AML-193 (cell line): ENCODE measurements at places on chromosomes 4 and X.

- no peak for DNase-seq
These were observed 190.3 kb upstream of the PSAPL1 start for GRCh38 chr4:7625071-7625470.

GRCh38 chr4:27638163-27638915 lies 777.7 kb downstream of the STIM2 start:
- no peak for DNase-seq

GRCh38 chr4:158667651-158668198 lies 4.0 kb downstream of the C4orf46 start:
- DNase-seq = peak; percentile 72

DNA sequence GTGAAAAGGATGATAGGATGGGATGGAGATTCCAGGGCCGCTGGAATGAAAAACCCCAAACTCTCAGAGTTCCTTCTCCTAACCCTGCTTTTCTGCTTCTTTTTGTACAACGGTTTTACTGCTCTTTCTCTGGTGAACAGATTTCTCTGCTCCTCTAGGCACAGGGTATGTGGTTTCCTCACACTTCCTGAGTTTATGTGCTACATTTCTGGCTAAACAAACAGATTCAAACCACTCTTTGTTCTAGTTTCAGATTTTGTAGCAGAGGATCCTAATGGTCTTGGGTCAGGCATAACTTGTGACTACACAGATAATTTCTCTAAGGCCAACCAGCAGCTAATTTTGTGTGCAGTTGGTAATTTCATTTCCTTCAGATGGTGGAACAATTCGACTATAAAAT lies 52.6 kb downstream of the OSTC start:
- no peak for DNase-seq

- DNase-seq = no peak
These were observed 50.2 kb upstream of the FAM9A start for GRCh38 chrX:8851231-8851886.

DNA sequence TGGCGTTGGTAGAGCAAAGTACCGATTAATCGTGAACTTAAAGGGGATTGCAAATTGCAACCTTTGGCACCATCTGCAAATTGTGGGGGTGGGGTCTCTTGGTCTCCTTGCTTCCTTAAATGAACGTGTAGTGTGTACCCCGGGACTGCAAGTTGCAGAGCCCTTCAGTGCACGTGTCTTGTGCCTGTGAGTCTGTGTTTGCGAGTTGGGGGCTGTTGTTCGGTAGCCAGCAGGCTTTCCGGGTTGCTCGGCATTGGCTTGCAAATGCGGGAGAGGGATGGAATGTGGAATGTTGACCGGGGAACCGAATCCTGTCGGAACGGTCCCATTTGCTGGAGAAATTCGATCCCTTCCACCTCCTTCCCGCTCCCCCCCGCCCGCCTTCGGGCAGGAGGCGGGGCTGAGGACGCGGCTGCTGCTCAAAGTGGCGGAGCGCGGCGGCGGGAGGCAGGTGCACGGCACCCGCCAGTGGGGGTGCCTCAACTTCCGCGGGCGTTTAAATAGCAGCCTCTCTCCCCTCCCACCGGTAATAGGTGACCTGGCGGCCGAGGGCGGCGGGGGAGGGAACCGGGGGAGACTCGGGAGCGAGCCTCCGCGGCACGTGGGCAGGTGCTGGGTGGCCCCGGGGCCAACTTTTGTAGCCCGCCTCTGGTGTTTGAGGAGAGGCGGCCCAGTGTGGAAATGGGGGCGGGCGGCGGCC lies 1.5 kb downstream of the JADE1 start:
- DNase-seq = peak; percentile 63

DNA sequence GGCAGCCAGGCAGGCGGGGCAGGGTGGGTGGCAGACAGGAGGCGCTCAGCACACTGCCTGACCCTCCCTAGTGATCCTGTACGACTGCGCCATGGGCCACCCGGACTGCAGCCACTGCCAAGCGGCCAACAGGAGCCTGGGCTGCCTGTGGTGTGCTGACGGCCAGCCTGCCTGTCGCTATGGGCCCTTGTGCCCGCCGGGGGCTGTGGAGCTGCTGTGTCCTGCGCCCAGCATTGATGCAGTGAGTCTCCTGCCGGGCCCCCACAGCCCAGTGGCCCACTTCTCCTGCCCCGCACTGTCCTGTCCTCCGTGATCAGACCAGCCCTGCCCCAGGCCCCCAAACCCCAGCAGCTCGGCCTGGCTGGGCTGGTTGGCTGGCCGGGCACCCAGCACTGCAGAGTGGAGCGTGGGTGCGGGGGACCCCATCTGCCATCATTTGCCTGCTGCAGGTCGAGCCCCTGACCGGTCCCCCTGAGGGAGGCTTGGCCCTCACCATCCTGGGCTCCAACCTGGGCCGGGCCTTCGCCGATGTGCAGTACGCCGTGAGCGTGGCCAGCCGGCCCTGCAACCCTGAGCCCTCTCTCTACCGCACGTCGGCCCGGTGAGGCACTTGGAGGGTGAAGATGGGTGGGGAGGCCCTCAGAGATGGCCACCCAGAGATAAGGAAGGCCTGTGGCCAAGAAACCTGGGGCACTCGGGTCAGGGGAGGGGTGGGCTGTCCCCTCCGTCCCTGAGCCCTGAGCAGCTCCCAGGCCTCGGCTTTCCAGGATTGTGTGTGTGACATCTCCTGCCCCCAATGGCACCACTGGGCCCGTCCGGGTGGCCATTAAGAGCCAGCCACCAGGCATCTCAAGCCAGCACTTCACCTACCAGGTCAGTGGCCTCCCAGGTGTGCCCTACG lies 7.6 kb downstream of the PLXNB3 start:
- DNase-seq = no peak

DNA sequence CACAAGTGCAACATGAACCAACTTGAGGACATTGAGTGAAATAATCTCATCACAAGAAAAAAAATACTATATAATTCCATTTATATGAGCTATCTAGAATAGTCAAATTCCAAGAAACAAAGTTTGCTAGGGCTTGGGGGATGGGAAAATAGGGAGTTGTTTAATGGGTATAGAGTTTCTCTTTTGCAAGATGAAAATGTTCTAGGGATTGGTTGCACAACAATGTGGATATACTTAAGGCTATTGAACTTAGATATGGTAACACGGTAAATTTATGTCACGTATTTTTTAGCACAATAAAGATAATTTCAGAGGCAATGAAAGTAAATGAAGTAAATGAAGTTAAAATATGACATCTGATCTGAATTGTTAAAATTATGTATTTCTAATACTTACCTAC lies 7.9 kb downstream of the MFSD8 start:
- no peak for DNase-seq

DNA sequence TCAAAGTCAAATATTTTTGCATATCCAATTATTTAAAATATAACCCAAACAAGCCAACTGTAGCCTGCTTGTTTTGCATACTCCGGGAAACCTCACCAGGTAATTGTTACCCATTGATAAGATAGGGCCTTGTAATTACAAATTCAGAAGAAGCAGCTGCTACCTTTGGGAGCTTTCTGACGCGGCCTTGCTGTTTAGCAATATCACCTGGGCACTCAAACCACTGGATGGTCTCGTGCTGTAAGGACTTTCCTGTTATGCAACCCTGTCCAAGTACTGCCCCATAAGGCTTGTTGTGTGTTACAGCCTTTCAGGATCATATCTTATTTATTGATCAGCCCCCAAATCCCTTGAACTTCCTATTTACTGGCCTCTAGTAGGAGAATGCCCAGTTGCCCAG lies 52.1 kb downstream of the HS3ST1 start:
- DNase-seq = no peak

DNA sequence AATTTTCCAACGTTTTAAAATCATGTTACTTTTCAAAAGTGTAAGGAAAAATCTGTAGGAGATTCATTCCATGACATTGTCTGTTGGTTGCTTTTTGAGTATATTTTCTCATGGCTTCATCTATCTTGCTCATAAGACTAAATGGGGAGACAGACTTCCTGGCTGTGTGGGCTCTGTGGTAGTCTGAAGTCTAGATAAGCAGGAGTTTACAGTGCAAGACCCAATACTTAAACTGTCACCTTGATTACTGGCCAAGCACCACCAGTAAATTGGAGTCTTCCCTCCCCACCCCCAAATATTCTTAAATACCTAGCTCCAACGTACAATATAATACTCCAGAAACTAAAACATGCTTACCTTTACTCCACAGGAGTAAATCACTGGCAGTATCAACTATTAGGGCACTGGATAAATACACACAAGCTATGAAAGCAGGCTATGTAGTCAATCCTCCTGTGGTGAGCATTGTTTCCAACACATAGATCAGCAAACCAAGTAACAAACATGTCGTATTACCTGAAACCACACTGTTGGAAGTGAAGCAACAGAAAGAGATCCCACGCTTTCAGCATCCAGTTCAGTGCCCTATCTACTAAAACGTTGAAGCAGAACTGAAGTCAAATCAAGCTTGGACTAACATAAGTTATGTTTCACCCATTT lies 6.2 kb downstream of the HNRNPD start:
- no peak for DNase-seq

GRCh38 chrX:72396117-72396516 lies 90.4 kb upstream of the CITED1 start:
- DNase-seq = no peak

- no peak for DNase-seq
These were observed 63.4 kb downstream of the NUDT10 start for GRCh38 chrX:51395810-51396728.

DNA sequence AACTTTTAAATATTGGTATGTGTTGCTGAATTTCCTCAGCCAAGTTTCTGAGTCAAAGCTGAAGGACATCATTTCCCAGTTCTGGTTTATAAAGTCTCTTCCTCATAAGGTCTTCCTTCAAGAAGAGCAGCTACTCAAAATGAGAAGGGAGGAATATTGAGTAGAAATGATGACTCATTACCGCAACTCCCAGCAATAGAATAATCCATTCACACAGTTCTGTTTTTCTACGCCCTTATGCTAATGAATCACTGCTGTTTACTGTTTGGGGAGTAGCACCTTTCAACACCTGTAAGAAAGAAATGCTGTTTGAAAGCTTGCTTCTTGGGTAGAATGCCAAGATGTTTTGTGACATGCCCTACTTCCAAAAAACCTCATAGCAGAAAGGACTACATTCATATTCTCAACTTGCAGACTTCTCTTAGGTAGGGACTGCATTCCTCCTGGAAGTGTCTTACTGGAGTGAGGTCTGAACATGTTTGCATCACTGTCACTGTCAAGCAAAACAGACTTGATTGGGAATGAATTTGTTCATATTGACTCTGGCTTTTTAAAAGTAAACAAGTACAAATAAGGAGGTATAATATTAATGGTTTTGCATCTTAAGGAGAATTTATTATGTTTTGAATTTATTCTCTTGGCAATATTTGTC lies 147.2 kb upstream of the BANK1 start:
- DNase-seq = no peak

DNA sequence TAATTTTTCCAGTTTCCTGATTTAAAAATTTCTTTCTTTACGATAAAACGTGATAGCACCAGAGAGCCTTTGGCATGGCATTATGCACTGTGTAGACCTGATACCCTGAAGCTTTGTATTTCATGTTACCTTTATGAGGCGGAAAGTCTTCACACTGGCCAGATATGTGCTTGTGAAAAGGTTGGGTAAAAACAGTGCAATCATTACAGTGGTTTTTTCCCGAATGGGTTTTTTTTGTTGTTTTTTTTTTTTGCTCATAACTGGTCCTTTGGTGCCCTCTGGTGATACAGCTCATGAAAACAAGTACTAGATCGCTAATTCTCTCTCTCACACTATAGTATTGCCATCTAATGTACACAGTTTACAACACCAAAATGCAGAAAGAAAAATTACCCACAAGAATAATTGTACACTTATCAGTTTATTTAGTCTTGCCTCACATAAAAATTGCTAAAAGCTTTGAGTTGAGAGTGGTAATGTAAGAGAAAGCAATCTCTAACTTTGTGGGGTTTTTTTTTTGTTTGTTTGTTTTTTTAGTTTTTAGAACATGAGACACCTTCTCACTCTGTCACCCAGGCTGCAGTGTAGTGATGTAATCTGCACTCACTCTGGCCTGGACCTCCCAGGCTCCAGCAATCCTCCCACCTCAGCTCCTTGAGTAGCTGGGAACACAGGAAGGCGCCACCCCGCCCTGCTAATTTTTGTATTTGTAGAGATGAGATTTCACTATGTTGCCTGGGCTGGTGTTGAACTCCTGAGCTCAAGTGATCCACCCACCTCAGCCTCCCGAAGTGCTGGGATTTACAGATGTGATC lies 21.3 kb downstream of the SPCS3 start:
- peak; percentile 23 for DNase-seq

GRCh38 chr4:184648313-184649025 lies 778 bp downstream of the CASP3 start:
- DNase-seq = no peak

GRCh38 chrX:53284684-53285447 lies 3.5 kb upstream of the IQSEC2 start:
- DNase-seq = peak; percentile 9

DNA sequence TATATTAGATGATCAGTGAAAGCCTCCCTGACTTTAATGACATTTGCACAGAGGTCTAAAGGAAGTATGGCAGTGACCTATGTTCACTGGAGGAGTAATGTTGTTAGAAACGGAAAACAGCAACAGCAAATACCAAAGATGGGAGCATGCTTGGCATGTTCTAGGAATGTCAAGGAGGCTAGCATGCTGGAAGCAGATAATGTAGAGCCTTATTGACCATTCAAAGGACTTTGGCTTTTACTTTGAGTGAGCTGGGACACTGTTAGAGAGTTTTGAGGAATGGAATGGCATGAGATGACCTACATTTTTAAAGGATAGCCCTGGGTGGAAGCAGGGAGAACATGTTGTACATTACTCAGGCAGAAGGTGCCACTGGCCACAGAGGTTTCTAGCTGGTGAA lies 6.0 kb downstream of the RPA4 start:
- no peak for DNase-seq

GRCh38 chr4:100933628-100934027 lies 413.7 kb downstream of the PPP3CA start:
- no peak for DNase-seq

DNA sequence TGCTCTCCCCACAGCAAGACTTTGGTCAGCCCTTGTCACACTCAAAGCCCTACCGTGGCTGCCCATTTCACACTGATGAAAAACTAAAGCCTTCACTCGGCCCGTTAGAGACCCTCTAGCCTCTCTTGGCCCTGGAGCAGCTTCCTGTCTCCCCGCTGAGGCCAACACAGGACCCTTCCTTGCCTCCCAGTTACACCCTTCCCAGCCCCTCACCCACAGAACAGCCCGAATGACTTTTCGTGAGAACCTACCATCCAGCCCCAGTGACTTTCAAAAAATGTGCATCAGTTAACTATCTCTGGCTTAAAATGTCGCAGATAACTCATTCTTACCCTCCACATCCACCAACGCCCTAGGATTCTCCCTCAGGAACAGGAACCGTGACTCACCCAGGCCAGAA lies 756 bp upstream of the TAF9B start:
- no peak for DNase-seq

GRCh38 chrX:23276475-23276874 lies 58.2 kb upstream of the PTCHD1 start:
- no peak for DNase-seq
